ENCODE measurements at places on chromosomes 3 and 15.

- DNase-seq: no peak
These were observed 61.4 kb upstream of the ADAMTSL3 start for GRCh38 chr15:83592370-83593040.

GRCh38 chr3:43288366-43288765 is 2.0 kb downstream of the SNRK start:
- DNase-seq: no peak

GRCh38 chr3:162799910-162800309 is 1303.3 kb downstream of the OTOL1 start:
- no peak for DNase-seq

DNA sequence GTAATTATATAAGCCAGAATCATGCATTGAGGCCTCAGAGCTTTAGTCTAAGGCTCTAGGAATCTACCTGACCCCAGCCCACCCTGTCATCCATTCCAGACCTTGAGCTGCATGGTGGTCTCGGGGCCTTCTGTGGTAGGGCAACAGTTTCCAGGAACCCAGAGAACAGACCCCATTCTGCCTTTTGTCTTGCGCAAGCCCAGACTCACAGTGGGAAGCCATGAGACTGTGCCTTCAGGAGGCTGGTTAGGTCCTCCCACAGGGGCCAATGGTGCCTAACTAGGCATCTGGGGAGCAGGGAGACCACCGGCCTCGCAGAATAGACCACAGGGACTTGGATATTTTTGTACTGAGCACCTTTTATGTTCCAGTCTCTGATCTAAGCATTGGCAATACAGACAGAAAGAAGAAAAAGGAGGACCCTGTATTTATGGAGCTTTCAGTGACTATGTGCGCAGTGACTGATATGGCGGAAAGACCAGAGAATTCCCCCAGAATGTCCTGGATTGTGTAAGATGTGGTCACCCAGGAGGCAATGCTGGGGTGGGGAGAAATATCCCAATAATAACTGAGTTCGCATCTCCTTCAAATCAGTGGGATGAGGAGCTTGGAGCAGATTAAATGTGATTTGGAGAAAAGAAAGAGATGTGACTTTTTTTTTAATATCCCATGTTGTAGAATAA is 40.1 kb downstream of the MCF2L2 start:
- no peak for DNase-seq

GRCh38 chr3:168975576-168975975 is 687.9 kb downstream of the MECOM start:
- no peak for DNase-seq

- DNase-seq: no peak
These were observed 79.3 kb downstream of the ADAMTSL3 start for GRCh38 chr15:83733206-83733605.
